Fibroblast of the aortic adventitia (primary cell): ENCODE measurements at places on chromosomes 6 and 20.

GRCh38 chr6:13354331-13355042 lies 26.1 kb upstream of the TBC1D7 start:
- DNase-seq = peak; percentile 76

- no peak for DNase-seq
Observed at GRCh38 chr20:23630392-23630849, 7.3 kb downstream of the CST3 start.

GRCh38 chr20:45727044-45727443 lies 4.9 kb downstream of the SPINT4 start:
- DNase-seq = peak; percentile 2

GRCh38 chr6:1630212-1630770 lies 20.6 kb downstream of the FOXC1 start:
- DNase-seq = no peak

DNA sequence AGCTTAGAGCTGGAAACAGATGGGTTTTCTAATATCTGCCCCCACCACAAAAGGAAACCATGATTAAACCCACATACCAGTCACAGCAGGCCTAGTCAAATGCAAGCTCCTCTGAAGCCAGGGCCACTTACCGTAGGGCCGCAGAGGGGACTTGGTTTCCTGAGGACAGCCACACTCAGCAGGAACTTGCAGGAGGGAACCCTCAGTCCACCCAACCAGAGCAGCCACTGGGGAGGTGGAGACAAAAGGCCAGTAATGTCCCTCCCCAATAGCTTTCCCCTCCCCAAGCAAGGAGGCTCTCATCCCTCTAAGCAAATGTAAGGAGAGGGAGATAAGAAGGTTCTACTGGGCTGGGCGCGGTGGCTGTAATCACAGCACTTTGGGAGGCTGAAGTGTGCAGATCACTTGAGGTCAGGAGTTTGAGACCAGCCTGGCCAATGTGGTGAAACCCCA lies 384.4 kb upstream of the JARID2 start:
- no peak for DNase-seq

DNA sequence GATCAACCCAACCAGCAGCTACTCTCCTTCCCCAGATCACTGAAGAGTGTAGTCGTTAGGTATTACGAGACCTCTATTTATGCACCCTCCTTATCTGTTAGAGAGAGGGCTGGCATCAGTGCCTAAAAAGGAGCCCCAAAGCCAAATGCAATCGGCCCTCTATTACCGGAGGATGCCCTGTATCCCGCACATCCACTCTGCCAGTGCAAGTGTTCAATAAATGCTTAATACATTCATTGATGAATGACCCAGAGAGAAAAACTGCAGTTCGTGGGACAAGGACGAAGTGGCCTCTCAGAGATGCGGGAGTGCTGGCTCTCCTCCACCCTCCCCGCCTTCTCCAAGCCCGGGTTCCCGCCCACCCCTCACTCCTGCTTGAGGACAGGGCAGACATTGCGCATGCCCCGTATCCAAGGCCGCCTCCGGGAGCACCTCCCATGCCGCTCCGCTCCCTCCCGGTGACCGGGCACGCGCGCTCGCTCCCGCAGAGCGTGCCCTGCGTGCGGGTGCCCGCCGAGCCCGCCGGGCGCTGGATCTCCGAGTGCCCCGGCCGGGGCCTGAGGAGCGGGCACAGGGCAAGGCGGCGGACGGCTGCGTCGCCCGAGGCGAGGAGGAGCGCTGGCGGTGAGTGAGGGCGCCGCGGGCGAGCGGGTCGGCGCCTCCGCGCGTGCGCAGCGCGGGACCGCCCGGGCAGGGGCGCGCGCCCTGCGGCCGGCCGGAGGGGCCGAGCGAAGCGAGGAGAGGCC lies 27.2 kb upstream of the BTBD3 start:
- peak; percentile 82 for DNase-seq

GRCh38 chr20:63312690-63313348 lies 19.8 kb downstream of the COL20A1 start:
- DNase-seq = no peak

DNA sequence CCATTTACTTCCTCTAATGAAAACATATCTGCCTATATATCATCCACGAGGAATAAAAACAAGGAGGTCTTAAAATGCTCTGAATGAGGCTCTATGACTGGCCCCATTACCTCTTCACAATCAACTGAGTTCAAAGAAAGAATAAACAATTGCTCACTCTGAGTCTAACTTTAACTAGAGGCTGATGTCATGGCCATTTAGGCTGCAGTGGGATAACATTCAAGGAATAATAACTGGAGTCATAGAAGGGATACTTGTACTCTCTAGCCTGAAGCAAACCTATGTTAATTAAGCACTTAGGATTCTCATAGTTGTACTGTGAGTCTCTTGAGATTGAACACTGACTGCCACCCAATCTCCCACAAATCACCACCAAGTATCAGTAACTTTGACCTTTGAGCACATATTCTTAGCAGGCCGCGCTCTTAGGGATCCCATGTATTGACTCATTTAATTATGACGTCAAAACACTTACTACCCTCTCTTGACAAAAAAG lies 70.2 kb downstream of the PERP start:
- no peak for DNase-seq

DNA sequence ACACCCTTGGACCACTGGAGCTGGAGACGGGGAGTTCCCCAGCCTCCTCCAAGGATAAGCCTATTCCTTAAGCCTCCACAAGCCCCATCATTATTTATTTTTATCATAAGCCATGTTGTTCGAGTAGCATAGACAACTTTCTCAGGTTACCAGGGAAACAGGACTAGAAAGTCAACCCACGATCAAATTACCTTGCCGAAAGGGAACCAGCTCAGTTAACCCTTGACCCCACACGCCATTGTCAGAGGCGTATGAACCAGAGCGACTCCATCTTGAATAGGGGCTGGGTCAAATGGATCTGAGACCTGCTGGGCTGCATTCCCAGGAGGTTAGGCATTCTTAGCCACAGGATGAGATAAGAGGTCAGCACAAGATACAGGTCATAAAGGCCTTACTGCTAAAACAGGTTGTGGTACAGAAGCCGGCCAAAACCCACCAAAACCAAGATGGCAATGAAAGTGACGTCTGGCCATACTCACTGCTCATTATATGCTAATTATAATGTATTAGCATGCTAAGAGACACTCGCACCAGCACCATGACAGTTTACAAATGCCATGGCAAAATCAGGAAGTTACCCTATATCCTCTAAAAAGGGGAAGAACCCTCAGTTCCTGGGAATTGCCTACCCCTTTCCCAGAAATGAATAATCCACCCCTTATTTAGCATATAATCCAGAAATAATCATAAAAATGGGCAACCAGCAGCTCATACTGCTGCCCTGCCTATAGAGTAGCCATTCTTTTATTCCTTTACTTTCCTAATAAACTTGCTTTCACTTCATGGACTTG lies 22.4 kb downstream of the SYNJ2 start:
- DNase-seq = peak; percentile 27

- peak; percentile 59 for DNase-seq
Observed at GRCh38 chr20:50575865-50576720, 65.9 kb downstream of the PTPN1 start.

DNA sequence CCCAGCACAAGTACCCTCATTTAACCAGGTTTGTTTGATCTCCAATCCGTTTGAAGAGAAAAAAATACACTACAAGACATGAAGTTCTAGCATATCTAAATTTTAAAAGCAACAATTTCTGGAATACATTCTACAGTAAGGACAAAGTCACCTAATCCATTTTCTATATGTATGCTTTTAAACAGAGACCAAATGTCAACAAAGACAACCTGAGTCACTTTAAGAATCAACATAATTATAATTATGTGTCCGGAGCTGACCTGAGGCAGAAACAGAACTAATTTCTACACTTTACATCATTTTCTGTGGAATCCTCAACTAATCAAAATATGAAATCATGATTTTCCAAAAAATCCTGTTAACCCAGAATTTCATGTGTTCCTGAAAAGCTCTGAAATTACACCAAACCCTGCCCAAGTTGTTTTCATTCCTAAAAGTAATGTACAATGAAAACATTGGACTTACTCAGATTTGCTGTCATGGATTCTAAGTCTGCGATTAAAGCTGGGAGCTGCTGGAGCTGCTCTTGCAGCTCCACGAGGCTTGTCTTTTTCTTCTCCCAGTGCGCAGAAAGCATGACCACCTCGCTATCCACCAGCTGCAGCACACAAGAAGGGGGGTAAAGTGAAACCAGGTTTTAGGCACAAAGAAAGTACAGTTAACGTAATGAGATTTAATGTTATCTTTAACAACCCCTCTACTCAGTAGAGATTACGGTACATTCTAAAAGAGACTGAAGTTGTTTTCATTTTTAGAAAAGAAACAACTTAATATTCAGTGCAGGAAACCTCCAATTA lies 35.8 kb downstream of the DTNBP1 start:
- DNase-seq = peak; percentile 32

GRCh38 chr20:6852478-6852877 lies 85.0 kb downstream of the BMP2 start:
- DNase-seq = no peak

GRCh38 chr6:53107091-53107490 lies 41.5 kb downstream of the GCM1 start:
- peak; percentile 49 for DNase-seq

GRCh38 chr20:33663161-33664084 lies 1.3 kb downstream of the C20orf144 start:
- DNase-seq = peak; percentile 48

DNA sequence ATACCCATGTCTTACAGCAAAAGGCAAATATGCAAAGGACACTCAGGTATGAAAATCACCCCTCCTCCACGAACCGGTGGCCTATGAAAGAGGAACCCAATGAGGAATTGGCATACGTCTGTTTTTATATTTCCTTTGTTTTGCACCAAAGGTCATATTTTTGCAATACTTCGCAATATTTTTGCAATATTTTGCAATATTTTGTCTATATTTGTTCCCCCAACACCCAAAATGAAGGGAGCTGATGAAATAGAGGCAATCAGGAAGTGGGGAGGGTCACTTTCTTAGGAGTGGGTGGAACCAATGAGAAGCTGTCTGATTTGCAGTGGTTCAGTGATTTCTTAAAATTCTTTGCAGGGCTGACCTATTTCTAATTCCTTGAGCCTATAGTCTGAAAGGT lies 296.8 kb upstream of the TSHZ2 start:
- DNase-seq = no peak

DNA sequence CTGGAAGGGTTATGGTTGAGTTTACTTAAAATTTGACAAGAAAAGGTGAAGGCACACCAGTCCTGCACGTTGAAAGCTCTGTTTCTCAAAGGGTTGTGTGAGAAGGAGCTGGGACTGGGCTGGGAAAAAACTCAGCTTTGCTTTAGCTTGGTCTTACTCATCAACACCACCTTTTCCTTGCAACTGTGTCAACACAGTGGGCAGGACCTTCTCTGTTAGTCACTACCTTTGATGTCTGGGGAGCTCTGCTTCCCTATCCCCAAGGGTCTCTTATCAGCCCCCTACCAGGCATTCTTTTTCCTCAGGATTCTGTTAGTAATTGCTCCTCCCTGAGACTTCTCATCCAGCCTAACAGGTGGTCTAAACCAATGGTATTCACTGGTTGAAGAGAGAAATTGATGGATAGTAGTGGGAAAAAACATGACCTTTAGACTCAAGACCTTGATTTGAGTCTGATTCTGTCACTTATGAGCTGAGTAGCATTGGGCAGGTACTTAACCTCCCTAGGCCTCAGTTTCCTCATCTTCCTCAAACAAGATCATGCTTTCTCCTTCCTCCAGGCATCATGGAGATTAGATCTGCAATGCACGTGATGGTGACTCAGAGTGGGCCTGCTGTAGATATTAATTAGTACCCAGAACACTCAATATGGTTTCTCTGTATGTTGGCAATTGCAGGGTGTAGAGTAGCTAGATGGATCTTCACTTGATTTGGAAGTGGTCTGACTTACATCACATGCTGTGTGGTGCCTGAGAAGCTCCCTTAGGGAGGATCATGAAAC lies 17.2 kb upstream of the FOXA2 start:
- no peak for DNase-seq

DNA sequence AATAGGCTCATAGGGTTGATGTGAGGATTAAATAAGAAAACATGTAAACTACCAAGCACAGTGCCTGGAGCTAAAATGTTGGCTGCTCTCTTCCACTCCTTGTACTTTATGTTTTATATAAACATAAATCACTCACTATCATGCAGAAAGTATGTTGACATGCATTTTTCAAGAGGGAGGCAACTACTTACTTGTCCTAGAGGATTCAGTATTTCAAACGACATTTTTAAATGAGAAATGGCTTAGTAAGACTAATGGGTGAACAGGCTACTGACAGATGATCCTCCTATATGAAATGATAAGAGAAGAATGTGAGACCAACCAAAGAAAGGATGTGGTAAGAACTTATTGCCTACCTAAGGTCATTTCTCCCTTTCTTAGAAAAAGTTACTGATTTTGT lies 21.0 kb downstream of the LATS1 start:
- peak; percentile 65 for DNase-seq

- no peak for DNase-seq
Observed at GRCh38 chr20:891706-892080, 24.4 kb downstream of the ANGPT4 start.
